ENCODE measurements at places on chromosomes 4 and X.

DNA sequence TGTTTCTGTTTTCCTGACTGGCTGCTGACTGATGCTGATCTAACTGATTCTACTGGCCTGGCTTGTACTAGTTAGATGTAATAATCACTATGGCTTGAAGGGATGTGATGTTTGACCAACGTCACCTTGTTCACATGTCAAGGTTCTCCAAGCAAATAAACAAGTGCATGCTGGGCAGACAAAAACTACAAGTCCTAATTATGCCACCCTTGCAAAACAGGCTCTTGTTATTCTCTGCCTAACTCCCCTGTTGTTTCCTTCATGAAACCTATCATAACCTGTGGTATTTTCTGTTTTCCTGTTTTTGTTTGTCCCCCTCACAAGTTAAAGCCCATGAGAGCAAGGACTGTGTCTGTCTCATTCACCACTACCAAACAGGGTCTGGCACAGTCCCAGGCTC, 146.2 kb downstream of the DCHS2 start:
- no peak for DNase-seq

- no peak for DNase-seq
Measured at GRCh38 chr4:3091464-3091863, 17.0 kb downstream of the HTT start.

- DNase-seq = no peak
Measured at GRCh38 chr4:183657564-183657963, 1.4 kb downstream of the RWDD4 start.

DNA sequence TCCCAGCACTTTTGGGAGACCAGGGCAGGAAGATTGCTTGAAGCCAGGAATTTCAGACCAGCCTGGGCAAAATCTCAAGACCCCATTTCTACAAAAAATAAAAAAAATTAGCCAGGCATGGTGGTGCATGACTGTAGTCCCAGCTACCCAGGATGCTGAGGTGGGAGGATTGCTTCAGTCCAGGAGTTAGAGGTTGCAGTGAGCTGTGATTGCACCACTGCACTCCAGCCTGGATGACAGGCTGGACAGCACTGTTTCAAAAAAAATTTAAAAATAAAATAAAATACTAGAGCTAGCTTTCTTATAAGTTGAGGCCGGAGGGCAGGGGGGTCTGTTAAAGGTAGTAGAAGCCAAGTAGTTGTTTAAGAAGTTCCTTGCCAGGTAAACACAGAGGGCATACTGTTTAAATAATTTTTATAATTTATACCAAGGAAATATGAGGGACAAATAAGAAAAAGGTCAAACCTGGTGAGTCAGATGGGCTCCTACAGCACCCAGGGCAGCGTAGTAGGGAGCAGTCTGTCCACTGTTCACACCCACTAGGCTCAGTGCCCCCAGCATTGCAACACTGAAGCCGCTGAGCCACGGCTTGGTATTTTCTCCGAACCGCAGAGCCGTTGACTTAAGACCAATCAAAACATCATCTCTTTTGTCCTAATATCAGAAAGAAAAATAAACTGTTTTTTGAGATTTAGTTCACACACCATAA, 17.3 kb downstream of the COQ2 start:
- no peak for DNase-seq

GRCh38 chrX:114930227-114930626, 87.2 kb downstream of the IL13RA2 start:
- DNase-seq = no peak

DNA sequence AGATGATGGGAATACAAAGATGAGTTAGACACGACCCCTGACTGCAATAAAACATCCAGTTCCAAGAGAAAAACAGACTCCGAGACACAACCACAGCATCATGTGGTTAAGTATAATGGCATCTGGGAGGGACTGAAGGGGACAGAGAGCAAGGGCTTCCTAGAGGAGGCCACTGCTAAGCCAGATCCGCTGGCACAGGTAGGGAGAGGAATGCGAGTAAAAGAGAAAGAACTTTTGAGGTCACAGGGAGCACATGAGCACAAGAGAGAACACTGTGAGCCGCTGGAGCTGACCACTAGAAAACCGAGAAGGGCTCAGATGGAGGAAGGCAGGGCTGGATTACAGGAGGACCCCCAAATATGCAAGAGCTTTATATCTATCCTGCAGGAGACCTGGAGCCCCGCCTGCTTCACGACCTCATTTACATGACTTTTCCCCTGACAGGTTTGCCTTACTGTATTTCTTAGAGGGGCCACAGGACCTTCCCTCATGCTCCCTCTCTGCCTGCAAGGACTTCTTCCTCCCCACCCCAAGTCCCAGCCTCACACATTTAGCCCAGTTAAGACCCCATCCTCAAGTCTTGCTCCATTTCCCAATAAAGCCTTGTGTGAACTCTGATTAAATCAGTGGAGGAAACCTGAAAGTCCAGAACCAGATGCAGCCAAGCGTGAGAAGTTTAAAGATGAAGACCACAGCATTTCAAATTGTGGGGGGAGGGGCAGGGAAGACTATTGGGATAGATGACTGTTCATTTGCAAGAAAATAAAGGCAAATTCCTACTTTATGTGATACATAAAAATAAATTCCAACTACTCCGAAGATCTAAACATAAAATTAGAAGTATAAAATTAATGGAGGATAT, 29.6 kb downstream of the MFAP3L start:
- no peak for DNase-seq

DNA sequence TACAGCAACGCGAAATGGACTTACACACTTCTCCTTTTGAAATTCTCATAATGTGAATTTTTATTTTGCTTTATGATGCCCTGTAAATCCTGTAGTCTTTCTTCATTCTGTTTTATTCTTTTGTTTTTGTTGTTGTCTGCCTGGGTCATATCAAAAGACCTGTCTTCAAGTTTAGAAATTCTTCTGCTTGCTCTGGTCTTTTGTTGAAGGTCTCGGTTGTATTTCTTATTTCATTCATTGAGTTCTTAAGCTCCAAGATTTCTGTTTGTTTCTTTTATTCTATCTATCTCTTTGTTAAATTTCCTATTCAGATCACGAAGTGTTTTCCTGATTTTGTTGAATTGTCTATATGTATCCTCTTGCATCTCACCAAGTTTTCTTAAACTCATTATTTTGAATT, 78.1 kb downstream of the GPAT3 start:
- DNase-seq = no peak

Measured in activated gamma-delta T cell (primary cell).